PC-9 (cell line): ENCODE measurements at places on chromosomes 1 and 21. TPM values are rescaled to one million over a fixed set of nuclear protein-coding genes. Genes with fewer than 3 reads are reported as not detected.

Gene UBE2Q1
- 52.8 and 63.3 TPM in 2 replicates for total RNA-seq

Gene MAP7D1
- 150 and 173 TPM in 2 replicates for total RNA-seq

Gene ADGRL4
- total RNA-seq, result not detected in 2 replicates

Gene HTR6
- total RNA-seq, result not detected in 2 replicates

Gene SPATA1
- total RNA-seq, result 1.9 and 2.8 TPM in 2 replicates

Gene TNFSF4
- 0.23 and 1.5 TPM in 2 replicates for total RNA-seq

Gene RAP1GAP
- total RNA-seq, result 22.7 and 30.2 TPM in 2 replicates

Gene PGLYRP4
- not detected in 2 replicates for total RNA-seq

DNA sequence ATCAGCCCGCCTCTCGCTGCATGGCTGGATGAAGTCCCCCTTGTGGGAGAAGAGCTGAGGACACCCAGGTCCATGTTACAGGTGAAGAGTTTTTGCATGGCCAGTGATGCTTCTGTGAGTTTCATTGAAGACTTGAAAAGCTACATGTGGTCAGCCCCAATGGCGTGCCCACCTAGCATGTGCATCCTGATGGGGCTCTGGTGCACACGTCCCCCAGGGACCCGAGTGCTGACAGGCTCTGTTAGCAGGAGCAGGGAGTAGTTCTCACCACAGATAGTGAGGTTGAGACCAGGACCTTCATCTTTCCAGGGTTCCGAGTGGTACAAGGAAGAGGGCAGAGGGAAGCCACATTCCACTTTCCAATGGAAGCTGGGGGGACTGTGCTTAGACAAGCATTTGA is 184.8 kb upstream of the C1orf174 start:
- H3K27ac ChIP-seq, result no peak overlapping the region
- H3K27me3 ChIP-seq, result peaks cover 86% of the 10 kb centered on the region
- no peak for DNase-seq
- H3K4me3 ChIP-seq, result no peak overlapping the region
- H3K36me3 ChIP-seq, result no peaks in the 10 kb centered on the region

DNA sequence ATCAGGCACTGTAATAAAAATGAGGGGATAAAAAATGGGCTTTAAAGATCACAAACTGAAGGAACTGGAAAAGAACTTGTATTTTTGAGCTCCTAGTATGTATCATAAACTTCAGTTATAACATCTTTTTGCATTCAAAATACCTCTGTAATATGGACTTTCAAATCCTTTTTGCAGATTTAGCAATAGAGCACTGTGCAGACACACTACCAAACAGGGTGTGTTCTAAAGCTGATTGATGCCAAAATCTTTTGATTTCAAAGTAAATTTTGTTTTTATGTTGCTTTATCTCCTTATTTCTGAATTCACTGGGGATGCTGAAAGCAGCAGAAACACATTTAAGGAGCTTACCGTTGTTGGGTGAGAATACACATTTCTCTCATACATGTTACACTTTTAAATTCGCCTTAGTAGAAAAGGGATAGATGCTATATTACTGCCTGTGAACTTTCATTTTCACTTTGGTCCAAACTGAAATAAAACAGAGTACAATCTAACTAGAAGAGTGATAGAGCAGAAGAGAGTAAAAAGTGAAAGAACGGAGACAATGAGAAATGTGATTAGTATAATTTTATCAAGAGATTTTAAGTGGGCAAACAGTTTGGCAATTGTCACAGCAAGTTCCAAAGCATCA is 1126.6 kb downstream of the BRINP3 start:
- H3K36me3 ChIP-seq, result no peaks in the 10 kb centered on the region
- no peak overlapping the region for H3K27ac ChIP-seq
- no peak for DNase-seq
- H3K27me3 ChIP-seq, result no peaks in the 10 kb centered on the region

- H3K4me1 ChIP-seq, result no peaks in the 10 kb centered on the region
- H3K27me3 ChIP-seq, result no peaks in the 10 kb centered on the region
- no peak overlapping the region for H3K27ac ChIP-seq
- no peaks in the 10 kb centered on the region for H3K36me3 ChIP-seq
Observed at GRCh38 chr1:231964241-231964640, 337.7 kb downstream of the DISC1 start.

DNA sequence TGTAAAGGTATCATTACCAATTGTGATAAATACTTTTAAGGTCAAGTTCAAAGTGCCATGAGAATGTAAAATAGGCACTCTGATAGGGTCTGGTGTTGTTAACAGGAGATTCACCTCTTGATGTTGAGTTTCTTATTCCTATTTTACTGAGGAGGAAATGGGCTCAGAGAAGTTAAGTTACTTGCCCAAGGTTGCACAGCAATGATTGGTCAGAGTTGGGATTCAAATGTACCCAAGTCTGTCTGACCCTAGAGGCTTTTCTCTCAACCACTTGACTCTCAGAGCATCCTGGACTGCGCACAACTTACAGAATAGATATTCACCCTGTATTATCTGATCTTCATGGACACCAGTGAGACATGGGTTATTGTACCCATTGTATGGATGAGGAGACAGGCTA is 33.9 kb downstream of the SOX13 start:
- peaks cover 84% of the 10 kb centered on the region for H3K4me1 ChIP-seq
- H3K4me3 ChIP-seq, result no peak overlapping the region
- H3K27ac ChIP-seq, result no peak overlapping the region
- no peak for DNase-seq

GRCh38 chr1:25799935-25800702 is at the start of gene SELENON:
Gene SELENON (plus strand): TSS chr1:25800193. CDS start chr1:25800231, 38 bp downstream.
- no peaks in the 10 kb centered on the region for H3K36me3 ChIP-seq
- H3K4me3 ChIP-seq, result peak within 1 kb of the TSS; percentile 57
- no peak within 1 kb of the TSS for H3K27ac ChIP-seq

DNA sequence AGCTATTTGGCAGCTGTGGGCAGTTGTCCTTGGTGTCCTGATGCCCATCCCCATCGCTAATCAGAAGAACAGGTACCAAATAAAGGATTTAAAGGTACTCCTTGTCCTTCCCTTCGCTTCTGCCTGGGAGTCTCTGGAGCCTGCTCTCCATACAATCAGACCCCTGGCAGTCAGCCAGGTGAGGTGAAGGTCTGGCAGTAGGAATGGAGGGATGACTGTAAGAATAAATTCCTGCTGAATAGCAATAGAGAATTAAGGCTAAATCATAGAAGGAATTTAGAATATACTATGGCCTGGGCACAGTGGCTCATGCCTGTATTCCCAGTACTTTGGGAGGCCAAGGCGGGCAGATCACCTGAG is 9.2 kb downstream of the THBS3 start:
- H3K4me1 ChIP-seq, result peaks cover 10% of the 10 kb centered on the region
- H3K27ac ChIP-seq, result no peak overlapping the region
- DNase-seq, result no peak
- H3K36me3 ChIP-seq, result no peaks in the 10 kb centered on the region
- H3K27me3 ChIP-seq, result no peaks in the 10 kb centered on the region
- H3K4me3 ChIP-seq, result no peak overlapping the region

GRCh38 chr1:197915862-197916499 is 1.2 kb upstream of the LHX9 start:
- H3K36me3 ChIP-seq, result no peaks in the 10 kb centered on the region
- no peak overlapping the region for H3K27ac ChIP-seq
- peaks cover 14% of the 10 kb centered on the region for H3K4me1 ChIP-seq
- peak overlapping the region; percentile 78 for H3K4me3 ChIP-seq
- H3K27me3 ChIP-seq, result peaks cover 13% of the 10 kb centered on the region; the same call in 1 of the 2 replicates
- peak; percentile 64 for DNase-seq

DNA sequence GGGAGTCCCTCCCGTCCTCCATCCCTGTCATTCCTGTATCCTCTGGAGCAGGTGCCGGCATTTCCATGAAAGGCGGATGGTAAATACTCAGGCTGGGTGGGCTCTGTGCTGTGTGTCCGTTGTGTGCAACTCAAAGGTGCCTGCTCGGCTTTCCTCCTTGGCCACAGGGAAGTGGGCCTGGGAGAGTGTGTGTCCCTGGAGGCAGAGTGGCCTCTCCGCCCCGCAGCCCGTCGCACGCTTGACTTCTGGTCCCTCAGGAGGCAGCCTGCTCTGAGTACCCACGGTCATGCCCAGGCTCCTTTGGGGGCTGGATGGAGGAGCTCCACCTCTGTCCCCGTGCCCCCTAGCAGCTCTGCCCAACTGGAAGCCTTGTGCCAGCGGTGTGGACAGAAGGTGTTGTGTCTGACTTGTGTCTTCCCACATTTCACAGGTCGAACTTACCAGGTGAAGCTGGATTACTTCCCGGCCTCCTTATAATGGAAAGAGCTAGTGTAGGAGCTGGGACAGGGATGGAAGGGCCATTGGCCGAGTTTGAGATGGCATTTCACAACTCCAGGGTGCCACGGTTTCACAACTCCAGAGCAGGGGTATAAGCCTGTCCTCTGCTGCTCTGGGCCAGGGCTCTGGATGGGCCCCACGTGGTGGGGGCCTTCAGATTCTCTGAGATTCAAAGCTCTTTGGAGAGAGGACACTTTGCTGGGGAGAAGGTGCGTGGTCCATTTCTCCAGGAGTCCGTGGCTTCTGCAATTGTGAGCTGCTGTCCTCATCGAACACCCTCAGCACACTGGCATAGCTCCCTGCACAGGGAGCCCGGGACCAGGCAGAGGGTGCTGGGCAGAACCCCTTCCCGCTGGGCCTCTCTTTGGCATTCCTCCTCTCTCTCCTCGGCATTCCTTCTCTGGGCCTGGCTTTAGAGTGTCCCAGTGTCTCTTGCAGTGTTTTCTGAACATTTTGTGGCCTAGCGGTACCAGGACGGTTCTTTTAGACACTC is 152.7 kb upstream of the COL6A1 start:
- H3K4me1 ChIP-seq, result no peaks in the 10 kb centered on the region
- no peak overlapping the region for H3K4me3 ChIP-seq
- no peak for DNase-seq

DNA sequence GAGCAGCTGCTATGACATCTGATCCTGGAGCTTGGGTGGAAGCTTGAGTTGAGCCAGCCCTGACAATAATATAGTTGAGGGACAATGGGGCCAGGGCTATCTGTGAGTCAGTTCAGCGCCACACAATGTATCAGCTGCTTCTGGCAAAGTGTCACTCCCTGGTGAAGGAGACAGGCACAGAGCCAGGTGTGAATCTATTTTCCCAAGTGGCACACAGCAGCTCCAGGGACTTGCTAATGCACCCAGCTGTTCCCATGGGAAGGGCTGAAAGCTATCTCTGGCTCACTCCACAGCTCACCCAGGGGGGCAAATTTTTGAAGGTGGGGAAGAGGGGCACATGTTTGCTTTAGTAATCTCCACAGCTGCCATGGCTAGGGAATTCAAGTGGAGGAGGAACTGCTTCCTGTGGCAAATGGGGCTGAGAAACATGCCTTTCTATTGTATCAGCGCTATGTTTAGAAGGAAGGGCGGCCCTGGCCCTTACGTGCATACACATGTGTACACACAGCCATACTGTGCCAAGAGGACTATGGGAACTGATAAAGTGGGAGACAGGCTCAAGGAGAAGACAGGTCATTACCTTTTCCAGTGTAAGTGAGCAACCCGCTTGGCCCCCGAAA is 2.2 kb downstream of the CYB5R1 start:
- no peak overlapping the region for H3K27ac ChIP-seq
- H3K36me3 ChIP-seq, result peaks cover 4% of the 10 kb centered on the region; the same call in 1 of the 2 replicates
- H3K27me3 ChIP-seq, result no peaks in the 10 kb centered on the region

DNA sequence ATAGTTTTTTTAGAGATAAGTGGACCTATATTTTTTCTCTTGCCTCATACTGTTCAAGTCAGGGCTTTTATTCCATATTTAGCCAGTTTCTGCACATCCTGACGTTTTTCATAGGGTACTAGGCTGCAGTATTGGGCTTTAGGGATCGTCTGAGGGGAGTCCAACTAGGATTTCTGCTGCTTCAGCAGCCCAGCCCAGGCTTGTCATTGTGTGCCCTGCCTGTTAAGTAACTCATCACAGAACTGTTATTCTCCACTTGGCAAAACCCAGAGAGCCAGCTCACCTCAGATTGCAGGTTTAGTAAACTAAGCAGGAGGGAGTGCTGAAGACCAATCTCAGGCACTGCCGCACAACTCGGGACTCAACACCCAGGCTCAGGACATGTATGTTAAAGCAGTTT is 2.8 kb downstream of the GALNT2 start:
- H3K27ac ChIP-seq, result no peak overlapping the region
- H3K4me3 ChIP-seq, result peak overlapping the region; percentile 93; the same call in 1 of the 2 replicates
- H3K36me3 ChIP-seq, result no peaks in the 10 kb centered on the region
- H3K27me3 ChIP-seq, result no peaks in the 10 kb centered on the region
- H3K4me1 ChIP-seq, result peaks cover 37% of the 10 kb centered on the region

DNA sequence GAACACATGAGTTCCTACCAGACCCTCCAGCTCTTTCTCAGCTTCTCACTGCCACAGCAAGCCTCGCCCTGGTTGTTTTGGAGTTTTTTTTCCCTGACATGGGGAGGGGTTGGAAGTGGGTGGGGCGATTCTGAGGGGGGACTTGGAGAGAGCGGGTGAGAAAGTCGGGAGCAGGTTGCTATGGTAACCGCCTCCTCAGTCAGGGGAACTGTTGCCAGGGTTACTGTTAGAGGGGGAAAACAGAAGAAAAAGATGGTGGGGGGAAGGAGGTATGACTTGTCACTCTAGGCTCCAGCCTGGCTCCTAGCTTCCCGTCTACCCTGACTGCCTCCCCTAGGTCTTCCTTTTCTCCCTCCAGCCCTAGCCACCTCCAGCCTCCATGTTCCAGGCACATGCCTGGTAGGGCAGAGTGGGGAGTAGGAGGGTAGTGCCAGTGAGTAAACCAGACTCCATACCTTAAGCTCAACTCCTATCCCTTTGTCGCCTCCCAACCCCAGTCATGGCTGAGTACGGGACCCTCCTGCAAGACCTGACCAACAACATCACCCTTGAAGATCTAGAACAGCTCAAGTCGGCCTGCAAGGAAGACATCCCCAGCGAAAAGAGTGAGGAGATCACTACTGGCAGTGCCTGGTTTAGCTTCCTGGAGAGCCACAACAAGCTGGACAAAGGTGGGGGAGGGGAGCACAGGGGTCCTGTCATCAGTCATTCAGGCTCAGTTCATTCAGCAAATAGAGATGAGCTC is 6.0 kb downstream of the PEA15 start:
- H3K27ac ChIP-seq, result no peak overlapping the region
- peaks cover 15% of the 10 kb centered on the region for H3K4me1 ChIP-seq
- no peak overlapping the region for H3K4me3 ChIP-seq
- peaks cover 26% of the 10 kb centered on the region; the same call in 1 of the 2 replicates for H3K36me3 ChIP-seq

GRCh38 chr1:223487887-223488259 is 94.7 kb downstream of the CCDC185 start:
- no peak overlapping the region for H3K27ac ChIP-seq
- no peak overlapping the region for H3K4me3 ChIP-seq
- H3K36me3 ChIP-seq, result no peaks in the 10 kb centered on the region
- no peak for DNase-seq
- peaks cover 45% of the 10 kb centered on the region for H3K27me3 ChIP-seq

GRCh38 chr1:12595757-12596006 is 22.3 kb downstream of the DHRS3 start:
- H3K4me1 ChIP-seq, result peaks cover 63% of the 10 kb centered on the region
- no peak for DNase-seq
- H3K27me3 ChIP-seq, result no peaks in the 10 kb centered on the region
- H3K27ac ChIP-seq, result peak overlapping the region; percentile 100
- H3K4me3 ChIP-seq, result peak overlapping the region; percentile 47; the same call in 1 of the 2 replicates
- peaks cover 11% of the 10 kb centered on the region; the same call in 1 of the 2 replicates for H3K36me3 ChIP-seq
